ENCODE measurements at places on chromosomes 12 and 14.

DNA sequence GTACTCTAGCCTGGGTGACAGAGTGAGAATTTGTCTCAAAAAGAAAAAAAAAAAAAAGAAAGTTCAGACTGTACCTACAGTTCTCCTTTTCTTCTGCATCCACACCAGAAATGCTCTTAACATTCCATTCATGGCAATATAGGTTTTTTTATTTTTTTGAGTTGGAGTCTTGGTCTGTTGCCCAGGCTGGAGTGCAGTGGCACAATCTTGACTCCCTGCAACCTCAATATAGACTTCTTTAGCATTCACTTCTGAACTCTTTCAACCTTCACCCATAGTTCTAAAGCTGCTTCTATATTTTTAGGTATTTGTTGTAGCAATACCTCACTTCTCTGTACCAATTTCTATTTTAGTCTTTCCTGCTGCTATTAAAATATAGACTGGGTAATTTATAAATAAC lies 1095.7 kb downstream of the FLRT2 start:
- DNase-seq = no peak

DNA sequence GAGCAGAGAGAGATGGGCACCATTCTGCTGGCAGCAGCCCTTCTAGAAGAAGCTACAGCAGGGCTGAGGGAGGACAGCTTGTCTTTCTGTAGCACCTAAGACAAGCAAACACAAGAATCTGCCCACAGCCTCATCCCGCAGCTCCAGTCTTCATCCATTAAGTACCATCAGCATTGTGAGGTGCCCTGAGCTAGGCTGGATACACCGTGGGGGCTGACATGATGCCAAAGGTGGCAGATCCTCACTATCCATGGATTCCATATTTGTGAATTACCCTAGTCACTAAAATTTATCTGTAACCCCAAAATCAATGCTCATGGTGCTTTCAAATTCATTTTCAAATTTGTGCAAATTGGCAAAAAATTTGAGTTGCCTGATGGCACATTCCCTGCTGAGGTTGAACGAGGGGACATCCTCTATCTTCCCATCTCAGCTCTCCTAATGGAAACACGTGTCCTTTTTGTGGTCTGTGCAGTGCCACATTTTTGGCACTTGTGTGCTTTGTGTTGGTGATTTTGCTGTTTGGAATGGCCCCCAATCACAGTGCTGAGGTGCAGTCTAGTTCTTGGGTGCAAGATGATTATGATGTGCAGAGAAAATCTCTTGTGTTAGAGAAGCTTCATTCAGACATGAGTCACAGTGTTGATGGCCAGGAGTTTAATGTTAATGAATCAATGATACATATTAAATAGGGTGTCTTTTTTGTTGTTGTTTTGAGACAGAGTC lies 7.0 kb downstream of the PITPNM2 start:
- no peak for DNase-seq

- no peak for DNase-seq
These were observed 148.1 kb upstream of the LRIG3 start for GRCh38 chr12:59068436-59068835.

GRCh38 chr12:101803978-101804377 lies 26.8 kb downstream of the GNPTAB start:
- DNase-seq = no peak

- no peak for DNase-seq
These were observed 134.4 kb upstream of the FGD4 start for GRCh38 chr12:32264961-32265360.

GRCh38 chr12:115049614-115050013 lies 365.6 kb upstream of the TBX3 start:
- no peak for DNase-seq

Data from NCI-H187 treated with DMSO at 0.1 percent for 48 hours (cell line).